Psoas muscle (tissue), 8 donors: ENCODE measurements at places on chromosomes 7 and 10. TPM values are rescaled to one million over a fixed set of nuclear protein-coding genes. Genes with fewer than 3 reads are reported as not detected.

Gene LIPF
- total RNA-seq: not detected

Gene UBTD1
- 39.2 TPM for total RNA-seq

DNA sequence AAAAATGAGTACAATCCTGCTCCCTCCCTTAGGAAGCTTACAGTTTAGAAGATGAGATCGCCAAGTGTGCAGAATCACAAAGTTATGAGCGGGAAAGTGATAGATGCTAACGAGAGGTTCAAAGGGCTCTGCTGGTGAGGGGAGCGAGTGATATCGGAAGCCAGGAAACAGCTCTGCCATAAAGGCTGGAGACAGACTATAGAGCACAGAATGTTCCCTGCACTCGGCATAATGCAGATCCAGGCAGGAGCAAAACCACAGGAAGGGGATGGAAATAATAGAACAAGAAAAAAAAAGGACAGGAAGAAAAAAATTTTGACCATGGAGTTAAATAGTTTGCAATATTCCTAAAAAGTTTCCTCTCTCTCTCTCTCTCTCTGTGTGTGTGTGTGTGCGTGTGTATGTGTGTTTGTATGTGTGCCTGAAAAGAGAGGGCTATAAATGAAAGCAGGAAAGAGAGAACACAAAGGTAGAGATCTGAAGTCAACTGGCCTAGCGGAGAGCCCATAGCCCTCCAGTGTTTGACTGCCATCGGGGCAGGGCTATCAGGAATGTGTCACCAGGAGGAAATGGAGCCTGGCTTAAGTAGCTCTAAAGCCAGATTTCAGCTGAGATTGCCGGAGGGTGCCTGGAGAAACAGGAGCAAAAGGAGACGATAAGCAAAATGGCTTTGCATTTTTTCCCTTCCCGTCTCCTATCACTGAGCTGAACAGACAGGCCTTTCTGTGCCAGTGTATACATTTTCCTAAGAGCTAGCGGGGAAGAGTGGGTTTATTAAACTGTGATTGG is 175.8 kb upstream of the LYZL1 start:
- H3K27ac ChIP-seq: no peak overlapping the region
- H3K4me3 ChIP-seq: no peak overlapping the region
- no peaks in the 10 kb centered on the region for H3K36me3 ChIP-seq
- H3K4me1 ChIP-seq: no peaks in the 10 kb centered on the region
- no peaks in the 10 kb centered on the region for H3K27me3 ChIP-seq

- H3K27ac ChIP-seq: no peak overlapping the region
- peak; percentile 15 for DNase-seq
- no peaks in the 10 kb centered on the region for H3K36me3 ChIP-seq
- H3K4me1 ChIP-seq: no peaks in the 10 kb centered on the region
Measured at GRCh38 chr7:121994625-121995410, 121.9 kb downstream of the PTPRZ1 start.

Gene SH2D4B
- not detected for total RNA-seq
